A549 treated with DMSO at 1 μM for 4 hours (cell line): ENCODE measurements at places on chromosomes 1 and 21. TPM values are rescaled to one million over a fixed set of nuclear protein-coding genes. Genes with fewer than 3 reads are reported as not detected.

The CREG1 gene
- 73.3 to 109 TPM (median 96.6 TPM) in 5 replicates for total RNA-seq

The LCK gene
- 0.07 TPM in 1 of 5 replicates, not detected in the others for total RNA-seq

The CD1B gene
- total RNA-seq, result not detected in 5 replicates

The CTTNBP2NL gene
- 6.2 to 11.1 TPM (median 8.3 TPM) in 5 replicates for total RNA-seq

The KDF1 gene
- not detected in 5 replicates for total RNA-seq

The MARK1 gene
- total RNA-seq, result 0.06 to 0.22 TPM (median 0.08 TPM) in 5 replicates

The PCP4 gene
- not detected in 5 replicates for total RNA-seq

The OLIG2 gene
- total RNA-seq, result not detected in 5 replicates

The TSPEAR gene
- not detected in 5 replicates for total RNA-seq

The OR2L8 gene
- total RNA-seq, result not detected in 5 replicates

The CNIH3 gene
- total RNA-seq, result 0.51 to 0.86 TPM (median 0.62 TPM) in 5 replicates

The MRPS6 gene
- 39.7 to 51.9 TPM (median 49.5 TPM) in 5 replicates for total RNA-seq

The MCOLN3 gene
- 3.4 to 4.5 TPM (median 4.0 TPM) in 5 replicates for total RNA-seq

The F13B gene
- total RNA-seq, result 0.05 to 0.13 TPM in 2 of 5 replicates, not detected in the others

The PAFAH2 gene
- 7.3 to 9.8 TPM (median 8.0 TPM) in 5 replicates for total RNA-seq

The LRRC71 gene
- 0.11 to 0.38 TPM (median 0.16 TPM) in 4 of 5 replicates, not detected in the other for total RNA-seq

The PKP1 gene
- 0.03 to 0.11 TPM in 2 of 5 replicates, not detected in the others for total RNA-seq

The PTCH2 gene
- total RNA-seq, result 0.08 to 0.28 TPM (median 0.23 TPM) in 5 replicates

The SFPQ gene
- total RNA-seq, result 208 to 302 TPM (median 223 TPM) in 5 replicates

The SYCP1 gene
- total RNA-seq, result not detected in 5 replicates

The FLG2 gene
- total RNA-seq, result not detected in 5 replicates

The LHX8 gene
- total RNA-seq, result 1.1 to 1.8 TPM (median 1.3 TPM) in 5 replicates

The LCE3B gene
- not detected in 5 replicates for total RNA-seq

The CAMSAP2 gene
- 19.8 to 29.9 TPM (median 25.4 TPM) in 5 replicates for total RNA-seq

The OXCT2 gene
- total RNA-seq, result 0.39 to 0.66 TPM (median 0.45 TPM) in 5 replicates

The OLFML2B gene
- 0.34 to 0.92 TPM (median 0.52 TPM) in 5 replicates for total RNA-seq

The CGN gene
- total RNA-seq, result 1.2 to 1.5 TPM (median 1.3 TPM) in 5 replicates

The ADCY10 gene
- total RNA-seq, result 0.08 to 0.17 TPM (median 0.12 TPM) in 5 replicates

The UMODL1 gene
- not detected in 5 replicates for total RNA-seq

The TMEM39B gene
- 9.8 to 14.2 TPM (median 13.0 TPM) in 5 replicates for total RNA-seq

The CBR3 gene
- 12.3 to 16.7 TPM (median 14.1 TPM) in 5 replicates for total RNA-seq

The TACSTD2 gene
- not detected in 5 replicates for total RNA-seq

The ELAPOR1 gene
- total RNA-seq, result 0.41 to 0.96 TPM (median 0.55 TPM) in 5 replicates

The ZFP69B gene
- total RNA-seq, result 1.5 to 2.4 TPM (median 2.3 TPM) in 5 replicates

The KLF18 gene
- not detected in 5 replicates for total RNA-seq

The PLCH2 gene
- total RNA-seq, result 0.12 to 0.36 TPM (median 0.32 TPM) in 5 replicates

The AKNAD1 gene
- 0.72 to 1.1 TPM (median 0.87 TPM) in 5 replicates for total RNA-seq

The SPATA1 gene
- 0.39 to 1.00 TPM (median 0.67 TPM) in 4 of 5 replicates, not detected in the other for total RNA-seq

The TBX19 gene
- 0.59 to 1.0 TPM (median 0.86 TPM) in 5 replicates for total RNA-seq

The SMAP2 gene
- 9.6 to 11.0 TPM (median 10.1 TPM) in 5 replicates for total RNA-seq

The TMCC2 gene
- total RNA-seq, result 2.8 to 3.3 TPM (median 3.1 TPM) in 5 replicates
